Neural crest cell (in vitro differentiated cells): ENCODE measurements at places on chromosomes 7 and 10. TPM values are rescaled to one million over a fixed set of nuclear protein-coding genes. Genes with fewer than 3 reads are reported as not detected.

The TSPAN15 gene
- total RNA-seq = 11.5 and 12.3 TPM in 2 replicates

The RAPGEF5 gene
- 5.4 and 6.0 TPM in 2 replicates for total RNA-seq

The GFRA1 gene
- 72.4 and 72.8 TPM in 2 replicates for total RNA-seq

The IQUB gene
- 0.56 and 0.73 TPM in 2 replicates for total RNA-seq

The HTR7 gene
- total RNA-seq = 0.09 TPM in 1 of 2 replicates, not detected in the other

The SLC18A3 gene
- 16.7 and 17.9 TPM in 2 replicates for total RNA-seq

The VENTX gene
- not detected in 2 replicates for total RNA-seq

The GNGT1 gene
- total RNA-seq = 0.65 and 1.0 TPM in 2 replicates

The SLC26A4 gene
- 0.12 and 0.52 TPM in 2 replicates for total RNA-seq

The RBP3 gene
- total RNA-seq = not detected in 2 replicates

The WDR37 gene
- total RNA-seq = 19.3 and 19.5 TPM in 2 replicates

The FAM24B gene
- total RNA-seq = not detected in 2 replicates

The MCM10 gene
- total RNA-seq = 76.3 and 80.6 TPM in 2 replicates

The ELMO1 gene
- 6.8 and 7.4 TPM in 2 replicates for total RNA-seq

The FAM221A gene
- 10.3 and 11.1 TPM in 2 replicates for total RNA-seq

The LEP gene
- not detected in 2 replicates for total RNA-seq

The ZC3HAV1L gene
- 0.16 and 0.44 TPM in 2 replicates for total RNA-seq

The TNPO3 gene
- total RNA-seq = 67.5 and 68.7 TPM in 2 replicates

The PTPN20 gene
- not detected in 2 replicates for total RNA-seq

The WNT16 gene
- total RNA-seq = not detected in 2 replicates

The KIF11 gene
- 70.8 and 71.5 TPM in 2 replicates for total RNA-seq

The TMEM130 gene
- 0.61 and 0.82 TPM in 2 replicates for total RNA-seq

The VGF gene
- 8.7 and 9.1 TPM in 2 replicates for total RNA-seq

The CALCR gene
- 0.07 TPM in 1 of 2 replicates, not detected in the other for total RNA-seq

The XPNPEP1 gene
- 76.8 and 78.4 TPM in 2 replicates for total RNA-seq

The FAM25A gene
- total RNA-seq = not detected in 2 replicates

The CPXM2 gene
- not detected in 2 replicates for total RNA-seq

The MMD2 gene
- 0.25 TPM in 1 of 2 replicates, not detected in the other for total RNA-seq

The TMEM184A gene
- not detected in 2 replicates for total RNA-seq

The ATRNL1 gene
- 44.1 and 46.9 TPM in 2 replicates for total RNA-seq

The MSS51 gene
- total RNA-seq = 2.1 and 2.6 TPM in 2 replicates

The PLCE1 gene
- 5.7 and 6.1 TPM in 2 replicates for total RNA-seq

The INA gene
- 36.4 and 39.7 TPM in 2 replicates for total RNA-seq

The AOC1 gene
- not detected in 2 replicates for total RNA-seq
